ENCODE measurements at places on chromosomes 4 and X.

- no peak for DNase-seq
These were observed 70.7 kb upstream of the HPGD start for GRCh38 chr4:174592985-174593335.

GRCh38 chr4:133588306-133588705 lies 439.2 kb downstream of the PCDH10 start:
- DNase-seq: no peak

DNA sequence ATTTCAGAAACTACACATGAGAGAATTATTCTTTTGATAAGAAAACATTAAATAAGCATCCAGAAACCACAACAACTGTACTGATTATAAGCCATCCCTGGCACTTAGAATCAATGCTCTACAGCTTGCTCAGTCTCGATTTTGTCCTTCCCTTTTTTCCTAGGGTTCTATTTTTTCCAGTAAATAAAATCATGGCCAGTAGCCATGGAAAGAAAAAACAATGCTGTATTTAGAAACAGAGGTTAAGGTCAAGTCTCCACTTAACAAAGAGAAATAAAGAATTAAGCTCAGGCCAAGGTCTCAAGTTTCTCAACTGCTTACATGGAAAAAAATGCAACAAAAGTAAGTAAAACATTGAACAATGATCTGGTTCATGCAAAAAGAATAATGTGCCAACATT lies 38.7 kb upstream of the GRID2 start:
- no peak for DNase-seq

- no peak for DNase-seq
These were observed 85.2 kb downstream of the PLAC1 start for GRCh38 chrX:134572816-134573682.

DNA sequence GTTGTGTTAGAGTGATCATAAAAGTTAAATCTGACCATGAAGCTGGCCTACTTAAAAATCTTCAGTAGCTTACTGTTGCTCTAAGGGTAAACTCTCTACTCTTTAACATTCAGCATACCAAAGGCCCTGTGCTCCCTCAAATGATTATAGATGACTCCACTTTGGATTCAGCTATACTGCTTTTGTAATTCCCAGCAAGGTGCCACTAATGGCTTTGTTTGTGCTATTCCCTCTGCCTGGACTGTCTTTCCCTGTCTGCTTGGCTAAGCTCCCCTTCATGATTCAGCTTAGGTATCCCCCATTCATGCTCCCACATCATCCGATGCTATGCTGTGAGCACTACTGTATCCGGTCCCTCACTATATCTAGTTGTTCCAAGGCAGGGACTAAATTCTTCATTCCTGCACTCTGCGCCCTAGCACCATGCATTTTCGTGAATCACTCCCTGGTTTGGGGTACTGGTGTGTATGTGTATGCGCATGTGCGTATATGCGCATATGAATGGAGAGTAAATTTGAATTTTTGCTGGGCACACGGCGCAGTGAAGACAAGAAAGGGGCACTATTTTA lies 453 bp upstream of the PBDC1 start:
- DNase-seq: no peak
